T-helper 1 cell treated with Interleukin-12 subunit alpha and Interleukin-12 subunit beta and Interleukin-4 antibody, amounts not matched to agents 30 ng/mL and 1 ng/mL, for 36 hours (primary cell): ENCODE measurements at places on chromosomes 7 and 10. TPM values are rescaled to one million over a fixed set of nuclear protein-coding genes. Genes with fewer than 3 reads are reported as not detected.

Gene PPP1R3C
- 0.07 TPM in 1 of 2 replicates, not detected in the other for total RNA-seq

Gene RTKN2
- total RNA-seq, result 7.2 and 7.8 TPM in 2 replicates

Gene TRPV6
- total RNA-seq, result not detected in 2 replicates

Gene H2BK1
- total RNA-seq, result 0.66 TPM in 1 of 2 replicates, not detected in the other

Gene TRIM74
- total RNA-seq, result 2.6 and 3.3 TPM in 2 replicates

Gene BMPER
- not detected in 2 replicates for total RNA-seq

Gene PCLO
- total RNA-seq, result not detected in 2 replicates

Gene CHAT
- total RNA-seq, result not detected in 2 replicates

Gene CNNM1
- 0.07 and 0.29 TPM in 2 replicates for total RNA-seq

Gene ZPBP
- not detected in 2 replicates for total RNA-seq

Gene CPN1
- total RNA-seq, result not detected in 2 replicates

Gene MMD2
- not detected in 2 replicates for total RNA-seq

Gene PDE6C
- not detected in 2 replicates for total RNA-seq

Gene DNAJC30
- total RNA-seq, result 8.3 and 9.3 TPM in 2 replicates

Gene CFAP70
- 0.44 and 0.49 TPM in 2 replicates for total RNA-seq

Gene ZNF398
- 14.8 and 15.1 TPM in 2 replicates for total RNA-seq

Gene JAKMIP3
- total RNA-seq, result 1.1 and 1.4 TPM in 2 replicates

Gene DGKI
- 3.4 and 3.6 TPM in 2 replicates for total RNA-seq

Gene TCAF2
- total RNA-seq, result 28.7 and 31.2 TPM in 2 replicates

Gene GIMAP6
- 167 and 170 TPM in 2 replicates for total RNA-seq

Gene GET4
- total RNA-seq, result 33.7 and 45.8 TPM in 2 replicates

Gene CFAP58
- 0.15 and 0.34 TPM in 2 replicates for total RNA-seq

Gene LAMB1
- not detected in 2 replicates for total RNA-seq

Gene PBLD
- total RNA-seq, result 1.7 and 2.3 TPM in 2 replicates

Gene C7orf57
- 0.10 TPM in 1 of 2 replicates, not detected in the other for total RNA-seq

Gene HABP2
- not detected in 2 replicates for total RNA-seq

Gene CALN1
- 0.15 and 0.20 TPM in 2 replicates for total RNA-seq

Gene MMRN2
- not detected in 2 replicates for total RNA-seq

Gene GRID2IP
- total RNA-seq, result 0.10 TPM in 2 replicates

Gene MUC12
- total RNA-seq, result not detected in 2 replicates

Gene ALOX5
- 29.6 and 30.1 TPM in 2 replicates for total RNA-seq

Gene PLXNA4
- 5.9 and 7.8 TPM in 2 replicates for total RNA-seq

Gene SFRP4
- total RNA-seq, result not detected in 2 replicates

Gene SPDYE1
- total RNA-seq, result 0.12 TPM in 1 of 2 replicates, not detected in the other

Gene PAOX
- total RNA-seq, result 4.5 and 6.2 TPM in 2 replicates

Gene PON1
- not detected in 2 replicates for total RNA-seq

Gene FAM241B
- 9.9 and 10.0 TPM in 2 replicates for total RNA-seq

Gene TLX1
- total RNA-seq, result not detected in 2 replicates

Gene NEUROD6
- not detected in 2 replicates for total RNA-seq

Gene KCND2
- total RNA-seq, result not detected in 2 replicates

Gene CAMK2B
- 0.27 TPM in 1 of 2 replicates, not detected in the other for total RNA-seq

Gene GARS1
- total RNA-seq, result 156 and 158 TPM in 2 replicates

Gene GARIN1A
- 1.5 and 3.4 TPM in 2 replicates for total RNA-seq

Gene CYP3A4
- not detected in 2 replicates for total RNA-seq

Gene TYSND1
- total RNA-seq, result 10.1 and 10.7 TPM in 2 replicates

Gene ACHE
- total RNA-seq, result 0.17 and 0.42 TPM in 2 replicates

Gene HHEX
- 0.12 TPM in 1 of 2 replicates, not detected in the other for total RNA-seq
